NCI-H774 (cell line): ENCODE measurements at places on chromosomes 13 and 19.

DNA sequence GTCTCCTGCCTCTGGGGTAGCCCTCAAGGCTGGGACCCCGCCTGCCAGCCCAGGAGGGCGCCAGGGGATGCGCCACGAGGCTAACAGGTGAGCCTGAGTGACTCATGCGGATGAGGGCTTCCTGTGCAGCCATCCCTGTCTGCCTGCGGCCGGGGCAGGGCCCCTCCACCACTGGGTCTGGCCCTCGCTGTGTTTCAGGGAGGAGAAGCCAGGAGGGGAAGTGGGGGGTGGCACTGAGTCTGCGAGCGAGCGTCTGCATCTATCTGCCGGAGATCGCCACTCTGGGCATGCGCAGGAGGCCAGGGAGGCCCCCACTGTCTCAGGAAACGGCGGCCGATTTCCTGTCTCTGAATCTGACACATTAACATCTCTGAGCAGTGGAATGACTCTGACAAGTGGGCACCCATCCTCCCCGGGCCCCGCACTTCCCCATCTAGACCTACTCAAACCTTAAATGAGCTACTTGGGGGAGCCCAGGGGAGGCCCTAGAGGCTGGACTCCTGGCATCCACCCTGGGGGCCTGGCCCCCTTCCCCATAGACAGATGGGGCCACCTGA lies 19.7 kb downstream of the RFX1 start:
- no peak for DNase-seq

DNA sequence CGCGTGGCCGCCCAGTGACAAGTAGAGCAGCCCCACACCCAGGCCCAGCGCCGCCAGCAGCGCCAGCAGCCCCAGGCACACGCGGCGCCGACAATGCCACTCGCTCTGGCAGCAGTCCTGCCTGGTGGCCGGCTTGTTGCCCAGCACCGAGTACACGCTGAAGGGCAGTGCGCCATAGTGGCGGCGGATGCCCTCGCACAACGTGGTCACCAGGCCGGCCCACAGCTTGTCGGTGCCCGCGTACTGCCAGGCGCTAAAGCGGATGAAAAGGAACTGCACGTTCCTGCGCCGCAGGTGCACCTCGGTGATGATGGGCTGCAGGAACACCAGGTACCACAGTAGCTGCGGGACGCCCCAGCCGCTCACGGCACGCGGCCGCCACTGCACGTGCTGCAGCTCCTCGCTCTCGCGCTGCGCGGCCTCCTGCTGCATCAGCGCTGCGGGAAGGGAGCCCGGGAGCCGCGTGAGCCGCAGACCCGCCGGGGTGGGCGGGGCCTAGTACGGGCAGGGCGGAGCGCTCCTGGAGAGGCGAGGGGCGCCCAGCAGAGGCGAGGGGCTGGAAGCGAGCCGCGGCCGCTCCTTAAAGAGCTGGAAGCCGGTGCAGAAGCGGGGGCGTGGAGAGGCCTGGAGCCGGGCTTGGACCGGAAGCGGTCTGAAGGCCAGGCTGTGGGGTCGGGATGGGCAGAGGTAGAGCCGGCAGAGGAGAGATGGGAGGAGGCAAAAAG lies 7.3 kb downstream of the NKPD1 start:
- no peak for DNase-seq

- DNase-seq = no peak
Measured at GRCh38 chr13:41696163-41697003, 239.0 kb downstream of the RGCC start.

GRCh38 chr19:35281303-35281702 lies 1.0 kb upstream of the HAMP start:
- no peak for DNase-seq

DNA sequence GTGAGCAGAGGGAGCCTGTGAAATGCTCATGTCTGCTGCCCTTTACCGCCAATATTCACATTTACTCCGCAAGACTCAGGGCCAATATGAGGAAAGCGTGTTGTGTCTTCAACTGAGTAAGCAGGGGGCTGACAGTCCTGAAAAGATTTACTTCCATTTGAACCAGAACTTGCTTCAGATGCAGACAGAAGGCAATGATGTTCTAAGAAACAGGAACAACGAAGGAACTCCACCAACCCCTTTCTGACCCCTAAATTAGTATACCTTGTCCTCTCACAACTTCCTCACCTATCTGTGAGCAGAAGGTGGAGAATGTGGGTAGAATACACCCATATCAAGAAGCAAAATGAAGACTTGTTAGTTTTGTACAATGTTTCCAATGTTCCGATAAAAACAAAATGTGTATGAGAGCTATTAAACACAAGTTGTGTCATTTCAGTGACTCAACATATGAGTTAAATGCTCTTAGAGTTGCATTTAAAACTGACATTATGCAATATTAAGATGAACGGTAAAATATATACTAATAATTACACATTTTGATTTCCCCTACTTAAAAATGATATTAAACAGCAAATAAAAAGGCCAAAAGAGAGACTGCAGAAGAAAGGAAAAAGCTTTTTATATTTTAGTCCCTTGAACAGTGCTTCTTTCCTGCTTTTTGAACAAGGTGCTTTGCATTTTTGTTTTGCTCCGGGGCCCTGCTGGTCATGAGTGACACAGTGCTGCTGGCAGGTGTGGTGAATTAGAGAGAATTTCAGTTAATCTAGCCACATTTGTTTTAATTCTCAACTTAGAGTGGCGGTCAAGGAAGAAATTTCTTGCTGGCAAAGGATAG lies 16.0 kb downstream of the TMEM272 start:
- DNase-seq = no peak
